Activated T-cell treated with anti-CD3 and anti-CD28 coated beads, Interleukin-2, amount 50 U/mL, for 72 hours (primary cell): ENCODE measurements at places on chromosomes 4 and X. TPM values are rescaled to one million over a fixed set of nuclear protein-coding genes. Genes with fewer than 3 reads are reported as not detected.

GRCh38 chrX:77771601-77772000, 14.4 kb downstream of the ATRX start:
- DNase-seq = no peak

- DNase-seq = no peak
Measured at GRCh38 chr4:97027728-97028410, 1115.4 kb downstream of the STPG2 start.

USP27X gene
- total RNA-seq = 1.9 TPM

SMIM10L2A gene
- 0.44 TPM for total RNA-seq

DNA sequence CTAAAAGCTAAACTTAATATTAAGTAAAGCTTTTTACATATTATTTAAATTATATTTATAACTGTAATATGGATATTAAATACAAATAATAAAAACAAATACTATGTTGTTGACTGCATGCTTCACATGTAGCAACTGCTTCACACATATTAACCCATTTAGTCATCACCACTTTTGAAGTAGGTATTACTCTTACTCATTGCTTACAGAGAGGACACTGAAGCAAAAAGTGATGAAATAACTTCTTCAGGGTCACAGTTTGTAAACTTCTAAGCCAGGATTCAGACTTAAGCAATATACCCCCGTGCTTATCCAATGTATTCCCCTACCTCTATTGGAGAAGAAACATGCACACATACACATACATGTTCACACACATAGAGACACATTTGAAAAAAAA, 166.6 kb downstream of the DKK2 start:
- no peak for DNase-seq
